ENCODE measurements at places on chromosomes 11 and 22.

DNA sequence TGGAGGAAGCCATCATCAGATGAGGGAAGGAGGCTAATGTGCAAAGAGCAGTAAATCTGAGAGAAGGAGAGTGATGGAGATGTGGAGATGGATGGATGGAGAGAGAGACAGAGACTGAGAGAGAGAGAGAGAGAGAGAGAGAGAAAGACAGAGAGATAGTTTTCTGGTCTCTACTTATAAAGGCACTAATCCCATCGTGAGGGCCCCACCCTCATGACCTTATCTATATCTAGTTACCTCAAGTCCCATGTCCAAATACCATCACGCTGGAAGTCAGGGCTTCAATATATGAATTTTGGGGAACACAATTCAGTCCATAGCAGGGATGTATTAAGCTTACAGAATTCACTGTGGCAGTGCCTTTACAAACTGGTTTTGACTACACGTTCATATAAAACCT lies 21.2 kb upstream of the ELF5 start:
- DNase-seq = no peak

GRCh38 chr11:18696638-18697225 lies 1.8 kb upstream of the TMEM86A start:
- DNase-seq = no peak

DNA sequence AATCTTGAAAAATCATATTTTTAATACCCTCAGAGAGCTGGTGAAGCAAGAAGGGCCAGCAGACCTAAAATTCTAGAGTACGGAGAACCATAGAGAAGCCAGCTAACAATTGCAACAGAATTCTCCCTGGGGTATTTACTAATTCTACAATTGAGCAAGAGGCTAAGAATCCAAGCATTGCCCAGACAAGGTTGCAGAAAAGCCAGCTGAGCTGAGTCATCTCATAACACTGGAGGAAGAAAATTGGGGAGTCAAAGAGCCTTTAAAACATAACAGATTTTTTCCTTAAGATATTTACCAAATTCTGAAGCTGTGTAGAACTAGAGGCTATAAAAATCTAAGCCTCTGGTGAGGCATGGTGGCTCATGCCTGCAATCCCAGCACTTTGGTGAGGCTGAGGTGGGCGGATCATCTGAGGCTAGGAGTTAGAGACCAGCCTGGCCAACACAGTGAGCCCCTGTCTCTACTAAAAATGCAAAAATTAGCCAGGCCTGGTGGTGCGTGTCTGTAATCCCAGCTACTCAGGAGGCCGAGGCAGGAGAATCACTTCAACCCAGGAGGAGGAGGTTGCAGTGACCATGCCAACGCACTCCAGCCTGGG lies 13.6 kb upstream of the TMEM216 start:
- no peak for DNase-seq

- no peak for DNase-seq
Observed at GRCh38 chr11:79243422-79244210, 197.2 kb downstream of the TENM4 start.

DNA sequence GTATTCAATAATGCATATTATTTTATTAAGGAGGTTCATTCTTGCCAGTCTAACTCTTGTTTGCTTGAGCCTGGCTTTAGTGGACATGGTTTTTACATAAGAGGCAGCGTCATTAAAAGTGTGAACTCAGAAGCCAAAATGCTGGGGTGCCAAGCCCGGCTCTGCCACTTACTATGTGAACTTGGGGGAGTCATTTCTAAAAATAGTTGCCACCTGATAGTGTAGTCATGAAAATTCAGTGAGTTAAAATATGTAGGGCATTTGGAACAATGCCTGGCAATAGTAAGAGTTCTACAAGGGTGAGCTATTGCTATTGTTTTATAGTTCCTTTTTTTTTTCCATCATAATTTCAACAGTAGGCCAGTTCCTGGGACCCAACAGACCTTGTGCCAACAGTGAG lies 49.9 kb downstream of the TENM4 start:
- no peak for DNase-seq

DNA sequence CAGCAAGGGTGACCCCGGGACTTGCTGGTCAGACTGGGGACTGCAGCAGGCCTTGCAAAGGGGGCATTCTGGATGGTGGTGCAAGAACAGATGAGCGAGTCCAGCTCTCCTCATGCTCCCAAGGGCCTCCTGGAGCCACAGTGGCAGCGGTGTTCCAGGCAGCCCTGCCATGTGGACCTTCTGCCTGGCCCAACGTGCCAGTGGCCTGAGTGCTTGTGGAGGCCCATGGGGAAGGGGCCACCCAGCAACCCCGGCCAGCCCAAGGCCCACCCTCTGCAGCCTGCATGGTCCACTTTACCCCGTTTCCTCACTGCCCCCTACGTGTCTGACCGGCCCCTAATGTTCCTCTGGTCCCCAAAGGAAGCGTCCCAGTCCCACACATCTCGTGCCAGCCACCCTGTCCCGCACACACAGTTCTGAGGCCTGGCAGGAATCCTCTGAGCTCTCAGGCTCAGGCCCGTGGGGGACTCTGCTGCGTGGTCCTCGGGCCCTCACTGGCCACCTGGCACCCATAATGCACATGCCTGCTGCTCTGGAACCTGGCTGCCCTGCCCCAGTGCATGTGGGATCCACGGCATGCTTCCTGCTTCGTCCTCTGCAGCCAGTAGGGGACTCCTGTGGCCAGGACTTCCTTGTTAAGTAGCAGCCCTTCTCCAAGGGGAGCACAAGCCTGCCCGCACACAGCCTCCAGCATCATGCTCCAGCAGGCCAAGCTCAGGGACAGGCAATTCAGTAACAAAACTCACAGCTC lies 85.5 kb downstream of the DGCR2 start:
- DNase-seq = no peak

DNA sequence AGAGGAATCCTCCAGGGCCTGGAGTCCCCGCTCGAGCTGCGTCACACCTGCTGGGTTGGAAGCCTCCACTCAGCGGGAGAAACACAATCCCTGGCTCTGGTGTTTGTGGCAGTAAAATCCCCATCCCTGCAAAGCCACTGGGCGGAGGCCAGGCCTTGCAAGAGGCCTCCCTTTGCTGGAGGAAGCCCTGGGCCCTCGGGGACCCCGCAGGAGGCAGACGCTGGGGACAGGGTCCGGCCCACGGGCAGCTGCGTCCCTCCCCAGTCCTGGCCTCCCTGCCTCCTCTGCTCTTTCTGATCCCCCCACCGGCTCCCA lies 194.7 kb downstream of the BRD1 start:
- no peak for DNase-seq

- no peak for DNase-seq
Observed at GRCh38 chr22:37932821-37933578, 20.4 kb downstream of the C22orf23 start.

GRCh38 chr22:50310031-50310722 lies 2.7 kb upstream of the PLXNB2 start:
- no peak for DNase-seq

DNA sequence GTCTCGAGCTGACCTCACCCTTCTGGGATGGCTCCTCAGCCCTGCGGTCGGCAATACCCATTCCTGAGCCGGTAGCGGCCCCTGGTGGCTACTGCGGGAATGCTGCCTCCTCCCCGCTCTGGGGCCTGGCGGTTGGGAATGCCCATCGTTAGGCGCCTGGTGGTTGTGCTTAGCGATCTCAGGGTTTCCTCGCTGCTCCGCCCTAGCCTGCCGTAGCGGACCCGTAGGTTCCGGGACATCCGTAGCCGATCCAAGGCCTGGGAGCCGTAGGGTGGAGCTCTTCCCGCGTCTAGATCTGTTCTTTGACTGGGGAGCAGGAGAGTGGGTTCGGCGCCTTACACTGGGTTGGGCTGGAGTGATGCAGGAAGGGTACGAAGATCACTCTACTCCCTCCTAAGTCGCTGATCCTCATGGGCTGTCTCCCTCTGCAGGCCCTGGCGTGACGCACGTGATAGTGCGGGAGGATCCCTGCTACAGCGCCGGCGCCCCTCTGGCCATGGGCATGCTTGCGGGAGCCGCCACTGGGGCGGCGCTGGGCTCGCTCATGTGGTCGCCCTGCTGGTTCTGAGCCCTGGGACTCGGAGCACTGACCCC lies 14.8 kb downstream of the PLEKHB1 start:
- peak; percentile 78 for DNase-seq

- no peak for DNase-seq
Observed at GRCh38 chr11:105719073-105719822, 109.4 kb downstream of the GRIA4 start.

GRCh38 chr22:48651036-48651890 lies 1176.4 kb downstream of the BRD1 start:
- DNase-seq = no peak

GRCh38 chr22:38310518-38311322 lies 6.5 kb downstream of the CSNK1E start:
- no peak for DNase-seq

DNA sequence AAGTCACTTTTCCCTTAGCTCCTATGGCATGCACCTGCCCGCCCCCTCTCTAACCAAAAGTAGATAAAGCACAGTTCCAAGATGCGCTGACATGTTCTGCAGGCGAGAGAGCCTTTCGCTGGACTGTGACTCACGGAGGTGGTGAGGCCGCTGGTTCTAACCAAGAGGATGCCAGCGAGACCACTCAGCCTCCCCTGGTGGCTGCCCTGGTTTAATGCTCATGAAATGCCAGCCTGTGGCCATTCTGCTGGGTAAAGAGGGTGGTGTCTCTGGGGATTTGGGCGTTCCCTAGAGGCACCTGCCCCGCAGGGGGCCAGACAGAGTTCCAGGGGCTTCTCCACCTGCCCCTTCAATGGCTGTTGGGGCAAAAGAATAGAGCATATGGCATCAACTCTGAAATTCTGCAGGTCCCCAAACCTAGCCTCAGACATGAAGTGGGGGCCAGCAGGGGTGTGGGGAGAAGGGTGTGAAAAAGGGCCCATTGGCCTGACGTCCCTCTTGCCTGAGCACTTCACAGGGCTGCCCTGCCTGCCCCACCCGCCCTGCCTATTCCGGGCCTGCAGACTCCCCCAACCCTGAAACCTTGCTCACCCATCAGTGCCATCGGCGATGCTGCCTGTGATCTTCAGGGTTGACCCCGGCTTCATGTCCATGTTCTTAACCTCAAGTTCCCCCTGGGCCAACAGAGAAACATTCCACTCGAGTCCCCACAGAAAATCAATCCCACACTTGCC lies 8.5 kb downstream of the LGALS2 start:
- no peak for DNase-seq

DNA sequence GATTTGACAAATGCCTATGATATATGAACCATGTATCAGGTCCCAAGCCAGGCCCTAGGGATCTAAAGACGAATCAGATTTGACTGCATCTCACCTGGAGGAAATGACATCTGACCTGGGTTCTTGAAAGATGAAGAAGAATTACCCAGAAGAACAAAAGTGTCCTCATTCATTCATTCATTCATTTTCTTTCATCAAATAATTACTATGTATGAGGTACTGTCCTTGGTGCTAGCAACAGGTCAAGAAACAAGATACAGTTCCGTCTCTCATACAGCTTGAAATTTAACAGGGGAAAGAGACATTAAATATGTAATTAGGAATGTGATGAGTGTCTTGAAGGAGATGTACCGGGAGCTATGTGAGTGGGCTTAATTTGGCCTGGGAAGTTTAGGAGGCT lies 1.8 kb upstream of the APBB1 start:
- no peak for DNase-seq

DNA sequence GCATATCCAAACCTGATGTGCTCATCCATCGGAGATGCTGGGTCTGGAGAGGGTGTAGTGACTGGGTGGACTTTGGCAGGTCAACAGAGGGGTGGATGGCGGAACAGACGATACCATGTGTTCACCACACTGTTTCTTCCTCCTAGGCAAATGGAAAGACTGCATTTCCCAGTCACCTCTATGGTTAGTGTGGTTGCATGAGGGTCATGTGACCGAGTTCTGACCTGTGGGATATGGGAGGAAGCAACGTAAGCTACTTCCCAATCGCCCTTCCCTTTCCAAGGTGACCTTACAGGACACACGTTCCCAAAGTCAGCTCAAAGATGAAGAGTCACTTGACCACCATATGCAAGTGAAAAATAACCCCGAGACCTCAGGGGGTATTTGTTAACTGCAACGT lies 27.7 kb downstream of the TSPAN32 start:
- DNase-seq = no peak
